Stimulated activated CD4-positive, alpha-beta T cell treated with anti-CD3 and anti-CD28 coated beads, Interleukin-12 subunit alpha, Interleukin-12 subunit beta, amount 100 ng/mL, for 4 hours (primary cell): ENCODE measurements at places on chromosomes 12 and 14.

- no peak for DNase-seq
Observed at GRCh38 chr14:74638966-74639365, 26.9 kb upstream of the LTBP2 start.

DNA sequence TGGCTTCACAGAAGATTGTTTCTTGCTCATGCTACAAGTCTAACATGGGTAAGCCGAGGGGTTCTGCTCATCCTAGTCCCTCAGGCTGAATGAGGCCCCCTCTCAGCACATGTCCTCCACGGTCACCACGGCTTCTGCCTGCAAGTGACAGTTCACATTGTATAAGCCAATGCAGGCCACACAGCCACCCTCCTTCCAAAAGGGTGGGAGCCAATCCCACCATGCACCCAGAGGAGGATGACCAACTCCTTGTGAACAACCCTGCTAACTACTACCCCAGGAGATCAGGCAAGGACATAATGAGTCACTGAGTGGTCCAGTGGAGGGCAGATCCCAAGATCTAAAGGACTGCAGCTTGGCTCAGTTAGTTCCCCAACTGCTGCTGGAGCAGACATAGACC is 6.1 kb downstream of the SPRING1 start:
- DNase-seq = no peak

- DNase-seq = no peak
Observed at GRCh38 chr12:19186722-19187661, 57.5 kb downstream of the PLEKHA5 start.

DNA sequence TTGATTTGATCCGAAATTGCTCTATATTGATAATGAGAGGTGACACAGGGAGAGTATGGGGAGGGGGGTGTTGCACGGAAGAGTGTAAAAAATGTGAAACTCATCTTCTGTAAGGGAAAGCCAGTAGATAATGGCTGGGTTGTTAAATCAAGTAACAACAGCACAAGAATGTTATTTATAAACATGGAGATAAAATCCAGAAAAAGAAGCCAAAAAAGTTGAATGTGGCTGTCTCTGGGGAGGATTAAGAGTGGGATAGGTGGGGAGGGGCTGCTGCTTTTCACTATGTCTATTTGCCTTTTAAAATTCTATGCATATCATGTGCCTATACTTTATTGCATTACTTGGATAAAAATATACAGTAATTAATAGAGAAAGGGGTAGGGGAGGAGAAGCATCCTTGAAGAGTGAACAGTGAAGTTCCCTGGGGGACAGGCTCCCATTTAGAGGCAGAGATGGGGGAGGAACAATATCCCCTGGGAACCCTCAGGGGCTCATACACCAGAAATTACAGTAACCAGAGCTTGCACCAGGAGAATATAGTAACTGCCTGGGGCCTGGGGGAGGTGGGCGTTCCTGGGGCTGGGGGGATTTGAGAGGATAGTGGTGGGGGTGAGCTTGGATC is 39.2 kb upstream of the ANKRD9 start:
- DNase-seq = no peak

GRCh38 chr14:102539544-102540314 is 30.2 kb upstream of the ANKRD9 start:
- no peak for DNase-seq
